Activated naive CD8-positive, alpha-beta T cell treated with anti-CD3 and anti-CD28 coated beads, Interleukin-2, amount 50 U/mL, for 16 hours (primary cell): ENCODE measurements at places on chromosomes 2 and 18.

- no peak for DNase-seq
These were observed 171.6 kb downstream of the VAPA start for GRCh38 chr18:10085416-10085815.

- DNase-seq: no peak
These were observed 7.7 kb upstream of the POU3F3 start for GRCh38 chr2:104845946-104846785.

DNA sequence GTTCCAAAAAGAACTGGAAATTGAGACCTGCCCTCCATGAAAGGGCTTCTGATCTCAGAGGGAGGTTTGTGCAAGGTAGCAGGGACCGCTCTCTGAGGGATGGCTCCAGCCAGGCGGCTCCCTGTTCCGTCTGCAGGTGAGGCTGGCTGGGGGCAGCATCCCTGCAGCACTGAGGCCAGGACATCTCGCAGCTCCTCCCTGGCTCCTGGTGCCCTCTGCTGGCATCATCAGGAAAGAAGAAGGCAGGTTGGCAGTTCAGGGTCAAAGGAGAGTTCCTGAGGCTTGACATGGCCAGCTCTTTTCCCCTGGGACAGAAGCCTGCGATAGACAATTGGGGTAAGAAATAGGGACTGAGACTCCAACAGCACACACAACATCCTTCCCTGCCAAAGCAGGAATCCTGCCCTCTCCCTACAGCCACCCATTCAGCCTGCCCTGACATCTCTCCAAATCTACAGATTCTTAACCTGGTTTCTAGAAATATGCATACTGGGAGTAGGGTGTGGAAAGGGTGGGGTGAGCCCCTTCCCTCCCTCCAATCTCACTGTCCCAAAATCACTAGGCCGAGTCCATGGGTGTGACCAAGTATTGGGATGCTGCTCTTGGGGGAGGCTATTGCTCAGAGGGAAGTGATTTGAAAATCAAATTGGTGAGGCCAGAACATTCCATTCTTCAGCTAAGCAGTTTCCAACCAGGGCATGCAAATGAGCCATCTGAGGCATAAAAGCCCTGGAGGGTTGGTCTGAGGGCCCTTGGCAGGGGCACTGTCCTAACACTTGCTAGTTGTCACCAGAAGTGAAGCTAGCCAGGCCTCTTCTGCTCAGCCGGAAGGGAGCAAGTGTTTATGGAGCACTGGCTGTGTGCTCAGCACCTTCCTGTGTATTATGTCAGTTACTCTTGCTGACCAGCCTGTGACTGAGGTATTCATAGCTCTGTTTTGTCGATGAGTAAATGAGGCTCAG is 185.4 kb downstream of the TFCP2L1 start:
- no peak for DNase-seq

DNA sequence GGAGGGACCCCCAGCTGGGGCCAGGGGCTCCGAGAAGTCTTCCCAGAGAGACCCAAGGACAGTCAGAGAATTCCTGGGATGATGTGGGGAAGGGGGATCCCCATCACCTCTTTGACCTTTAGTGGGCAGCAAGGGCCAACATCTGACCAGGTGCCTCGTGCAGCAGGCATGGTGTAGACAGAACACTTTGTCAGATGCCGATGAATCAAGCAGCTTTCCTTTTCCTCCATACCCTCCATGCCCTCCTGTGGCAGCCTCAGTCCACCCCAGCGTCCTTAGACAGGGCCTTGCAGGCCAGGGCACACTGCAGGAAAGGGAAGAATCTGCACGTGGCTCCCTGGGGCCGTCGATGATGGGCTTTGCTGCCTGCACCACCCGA is 26.3 kb downstream of the GPR55 start:
- DNase-seq: no peak

DNA sequence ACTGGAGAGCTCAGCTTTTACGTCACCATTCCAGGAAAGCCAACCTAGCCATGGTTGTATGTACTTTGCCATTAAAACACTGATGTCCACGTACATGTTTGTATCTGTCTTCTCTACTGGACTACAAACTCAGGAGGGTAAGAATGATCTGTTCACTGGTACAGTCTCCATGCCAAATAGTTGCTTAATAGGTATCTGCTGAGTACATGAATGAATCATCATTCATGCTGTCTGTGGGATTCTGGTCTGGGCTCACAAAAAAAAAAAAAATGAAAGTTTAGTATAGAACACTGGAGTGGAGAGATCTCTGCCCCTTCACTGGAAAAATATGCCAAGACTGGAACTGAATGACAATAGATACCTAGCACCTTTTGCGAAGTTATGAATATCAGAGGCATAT is 102.6 kb upstream of the ITGA4 start:
- DNase-seq: no peak

DNA sequence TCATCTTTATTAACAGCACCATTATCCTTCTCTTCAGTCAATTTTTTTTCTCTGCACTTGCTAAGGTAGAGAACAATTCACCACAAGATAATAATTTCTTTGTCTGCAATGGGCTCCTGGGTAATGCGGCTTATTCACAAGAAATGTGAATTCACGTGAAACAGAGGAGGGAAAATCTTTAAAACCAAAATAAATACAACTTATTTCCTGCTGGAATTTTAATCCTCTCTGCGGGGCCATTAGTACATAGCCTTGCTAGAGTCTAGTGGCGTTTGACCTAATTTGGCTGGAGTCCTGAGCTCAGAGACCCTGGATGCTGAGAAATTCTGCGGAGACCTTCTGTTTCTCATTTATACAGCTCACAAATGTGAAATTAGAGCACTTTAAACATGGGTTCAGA is 319.3 kb upstream of the MMADHC start:
- DNase-seq: no peak

- DNase-seq: no peak
These were observed 56.4 kb downstream of the THADA start for GRCh38 chr2:43539436-43539835.

- no peak for DNase-seq
These were observed 584.3 kb upstream of the PIK3C3 start for GRCh38 chr18:41370740-41371139.

DNA sequence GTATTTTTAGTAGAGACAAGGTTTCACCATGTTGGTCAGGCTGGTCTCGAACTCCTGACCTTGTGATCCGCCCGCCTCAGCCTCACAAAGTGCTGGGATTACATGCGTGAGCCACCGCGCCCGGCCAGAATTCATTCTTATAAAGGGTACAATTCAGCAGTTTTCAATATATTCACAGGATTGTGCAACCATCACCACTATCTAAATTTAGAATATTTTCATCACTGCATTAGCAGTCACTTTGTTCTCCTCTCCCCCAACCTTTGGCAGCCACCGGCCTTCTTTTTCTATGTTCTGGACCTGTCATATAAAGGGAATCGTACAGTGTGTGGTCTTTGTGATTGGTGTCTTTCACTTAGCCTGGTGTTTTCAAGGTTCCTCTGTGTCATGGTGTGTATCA is 40.7 kb downstream of the TCF7L1 start:
- no peak for DNase-seq

DNA sequence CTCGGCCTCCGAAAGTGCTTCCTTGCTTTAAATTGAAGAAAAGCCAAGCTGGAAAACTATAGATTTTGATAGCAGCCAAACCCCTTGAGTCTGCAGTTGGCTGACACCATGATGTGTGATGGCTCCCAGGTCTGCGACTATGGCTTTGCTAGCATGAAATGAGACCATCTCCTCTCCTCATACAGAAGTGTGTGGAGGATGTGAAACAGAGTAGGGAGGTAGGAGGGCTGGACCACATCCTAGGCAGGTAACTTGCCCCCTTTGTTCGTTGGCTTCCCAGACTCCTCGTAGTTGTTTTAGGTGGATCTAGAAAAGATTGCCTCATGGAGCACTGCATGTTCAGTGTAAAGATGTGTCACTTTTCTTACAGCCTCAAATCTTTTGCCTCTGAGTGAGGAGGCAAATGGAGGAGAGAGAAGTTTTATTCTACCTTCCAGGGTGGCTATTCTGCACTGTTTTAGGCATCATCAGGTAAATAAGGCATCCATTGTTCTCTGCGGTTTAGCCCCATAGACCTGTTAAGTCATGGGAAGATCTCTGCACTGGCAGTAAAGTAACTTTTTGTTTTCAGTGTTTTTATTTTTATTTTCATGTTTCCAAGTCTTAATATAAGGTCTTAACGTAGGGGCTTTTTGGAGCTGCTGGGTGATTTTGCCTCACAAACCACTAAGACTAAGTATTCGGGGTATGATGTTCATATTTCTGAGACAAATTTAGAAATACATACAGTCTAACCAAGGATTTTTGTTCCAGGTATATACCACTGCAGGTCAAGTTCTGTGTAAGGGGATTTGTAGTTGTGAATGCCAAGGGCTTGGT is 40.1 kb downstream of the MGAT5 start:
- DNase-seq: no peak

- no peak for DNase-seq
These were observed 10.8 kb downstream of the IL1RL1 start for GRCh38 chr2:102321941-102322719.

DNA sequence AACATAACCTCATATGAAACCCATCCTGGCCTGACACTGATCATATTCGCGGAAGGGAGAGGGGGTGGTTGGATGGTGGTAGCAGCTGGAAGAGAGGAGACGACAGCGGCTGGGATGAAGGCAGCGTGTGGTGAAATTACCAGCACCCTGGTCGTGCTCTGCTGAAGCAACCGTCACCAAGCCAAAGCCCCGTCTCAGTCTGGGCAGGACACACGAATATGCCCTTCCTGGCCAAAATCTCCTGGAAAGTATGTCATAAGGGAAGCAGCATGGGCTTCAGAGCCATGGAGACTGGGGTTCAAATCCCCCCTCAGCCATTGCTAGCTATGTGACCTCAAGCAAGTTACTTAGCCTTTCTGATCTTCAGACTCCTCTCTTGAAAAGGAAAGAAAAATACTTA is 63.2 kb upstream of the CABLES1 start:
- DNase-seq: no peak

- no peak for DNase-seq
These were observed 111.7 kb upstream of the CYRIA start for GRCh38 chr2:16777123-16777870.

- DNase-seq: no peak
These were observed 102.5 kb downstream of the INHBB start for GRCh38 chr2:120448436-120448835.

DNA sequence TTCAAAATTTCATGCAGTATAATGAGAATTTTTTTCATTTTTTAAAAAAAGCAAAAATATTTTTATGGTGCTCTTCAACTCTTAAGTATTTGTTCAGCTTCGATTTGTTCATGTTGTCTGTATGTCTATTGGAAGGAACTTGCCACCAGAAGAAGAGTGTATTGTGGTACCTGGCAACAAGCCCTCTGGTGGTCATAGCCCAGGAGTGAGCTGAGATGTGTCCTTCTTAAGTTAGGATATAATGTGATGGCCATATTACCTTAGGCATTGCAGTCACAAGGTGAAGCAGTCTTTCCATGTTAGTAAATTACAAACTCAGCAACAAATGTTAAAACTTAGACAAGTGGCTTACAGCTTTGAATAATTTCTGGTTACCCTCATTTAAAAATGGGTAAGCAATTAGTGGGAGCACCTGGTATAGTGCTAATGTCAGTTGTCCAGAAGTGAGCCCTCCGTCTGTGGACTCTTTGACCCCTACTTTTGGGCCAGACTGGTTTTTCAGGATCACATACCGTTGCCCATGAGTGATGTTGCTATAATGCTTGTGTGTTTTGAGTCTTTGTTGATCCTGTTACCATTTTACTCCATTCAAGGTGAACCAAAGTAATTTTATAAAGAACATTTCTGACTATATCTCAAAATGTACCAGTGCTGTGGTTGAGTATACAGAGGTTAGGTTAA is 57.4 kb downstream of the MYO1B start:
- no peak for DNase-seq

- DNase-seq: no peak
These were observed 52.7 kb downstream of the MAP2 start for GRCh38 chr2:209476367-209477208.

DNA sequence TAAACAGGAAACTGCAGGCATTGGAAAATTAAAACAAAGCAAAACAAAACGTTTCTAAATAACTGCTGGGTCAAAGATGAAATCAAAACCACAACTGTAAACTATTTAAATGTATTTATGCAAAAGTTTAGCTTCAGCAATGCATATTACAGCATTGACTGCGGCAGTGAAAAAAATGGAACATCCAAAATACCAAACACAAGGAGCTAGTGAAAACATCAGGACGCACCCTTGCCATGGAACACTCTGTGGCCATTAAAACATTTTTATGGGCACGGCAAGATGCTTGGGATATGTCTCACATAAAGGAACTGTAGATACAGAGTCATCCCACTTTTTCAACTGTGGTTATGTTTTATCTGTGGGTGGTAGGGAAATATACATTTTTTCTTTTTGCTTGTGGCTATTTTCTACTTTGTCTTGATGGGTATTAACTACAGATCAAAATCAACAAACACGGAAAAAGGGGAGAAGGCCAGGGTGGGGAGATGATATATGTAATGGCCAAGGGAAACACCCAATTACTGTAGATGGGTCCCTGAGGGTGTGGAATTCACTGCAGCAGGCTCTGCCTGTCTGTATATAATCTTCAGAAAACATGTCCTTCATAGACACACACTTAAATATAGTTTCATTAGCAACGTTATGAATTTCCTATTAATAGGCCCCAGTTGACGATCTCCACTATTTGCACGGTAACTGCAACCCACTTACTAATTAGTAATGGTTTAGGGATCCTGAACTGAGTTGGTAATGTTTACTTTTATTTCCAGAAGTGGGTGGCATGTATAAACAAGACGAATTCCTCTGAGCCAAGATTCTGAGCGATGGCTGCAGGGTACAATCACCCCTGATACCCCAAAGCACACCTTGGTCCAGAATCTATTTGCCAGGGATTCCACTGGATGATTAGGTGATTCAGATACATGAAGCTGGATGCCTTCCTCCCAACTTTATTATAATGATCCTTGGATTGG is 110.5 kb downstream of the ACKR3 start:
- DNase-seq: no peak

DNA sequence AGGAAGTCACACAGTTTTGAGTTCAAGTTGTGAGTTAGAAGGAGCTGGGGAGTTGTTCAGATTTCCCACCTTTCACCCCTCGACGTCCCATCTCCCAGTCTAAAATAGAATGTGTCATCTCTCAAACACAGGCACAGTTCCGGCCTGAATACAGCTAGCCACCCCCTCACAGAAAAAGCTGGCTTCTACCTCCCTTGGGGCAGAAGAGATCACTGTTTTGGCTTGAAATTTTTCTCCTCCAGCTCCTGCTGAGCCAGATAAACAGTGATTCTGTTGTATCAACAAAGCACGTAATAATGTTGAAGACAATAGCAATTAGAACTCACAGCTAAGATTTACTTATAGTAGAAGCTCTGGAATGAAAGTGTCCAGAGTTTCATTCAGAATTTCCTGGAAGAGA is 74.7 kb downstream of the KIAA2012 start:
- DNase-seq: no peak

DNA sequence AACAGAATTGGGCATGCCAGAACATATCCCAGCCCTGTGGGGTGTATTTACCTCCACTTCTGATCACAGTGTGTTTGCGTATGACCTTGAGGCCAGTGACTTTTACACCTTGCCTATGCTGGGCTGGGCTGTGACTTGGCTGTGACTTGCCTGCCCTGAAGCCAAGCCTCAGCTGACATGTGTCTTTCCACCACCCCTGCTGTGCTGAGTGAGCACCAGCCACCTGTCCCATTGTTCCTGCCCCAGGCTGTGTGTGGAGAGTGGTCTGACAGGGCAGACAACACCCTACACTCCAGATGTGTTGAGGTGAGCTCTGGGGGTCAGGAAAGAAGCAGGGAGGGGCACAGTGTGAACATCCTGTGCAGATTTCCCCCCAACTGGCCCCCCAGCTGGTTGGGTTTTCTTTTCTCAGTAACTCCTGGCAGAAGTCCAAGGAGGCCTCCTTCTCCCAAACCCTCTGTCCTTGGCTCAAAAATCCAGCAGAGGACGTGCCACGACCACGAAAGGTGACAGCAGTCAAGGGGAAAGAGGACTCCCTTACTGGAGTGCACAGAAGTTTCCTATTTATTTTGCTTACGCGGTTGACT is 5.1 kb upstream of the STEAP3 start:
- no peak for DNase-seq
